Astrocyte (in vitro differentiated cells and primary cell): ENCODE measurements at places on chromosomes 6 and 20.

- no peaks in the 10 kb centered on the region for H3K27me3 ChIP-seq
- no peaks in the 10 kb centered on the region for H3K36me3 ChIP-seq
- no peak overlapping the region for H3K27ac ChIP-seq
- DNase-seq, result no peak
- H3K4me1 ChIP-seq, result peaks cover 3% of the 10 kb centered on the region
- H3K4me3 ChIP-seq, result no peak overlapping the region
These were observed 18.2 kb downstream of the TMEM244 start for GRCh38 chr6:129842881-129843409.

- H3K27me3 ChIP-seq, result no peaks in the 10 kb centered on the region
- peak; percentile 87 for DNase-seq
- H3K4me1 ChIP-seq, result peaks cover 48% of the 10 kb centered on the region
- no peak overlapping the region for H3K4me3 ChIP-seq
- no peaks in the 10 kb centered on the region for H3K36me3 ChIP-seq
- peak overlapping the region; percentile 84 for H3K27ac ChIP-seq
These were observed 1.8 kb upstream of the PRDM1 start for GRCh38 chr6:106084106-106084988.

DNA sequence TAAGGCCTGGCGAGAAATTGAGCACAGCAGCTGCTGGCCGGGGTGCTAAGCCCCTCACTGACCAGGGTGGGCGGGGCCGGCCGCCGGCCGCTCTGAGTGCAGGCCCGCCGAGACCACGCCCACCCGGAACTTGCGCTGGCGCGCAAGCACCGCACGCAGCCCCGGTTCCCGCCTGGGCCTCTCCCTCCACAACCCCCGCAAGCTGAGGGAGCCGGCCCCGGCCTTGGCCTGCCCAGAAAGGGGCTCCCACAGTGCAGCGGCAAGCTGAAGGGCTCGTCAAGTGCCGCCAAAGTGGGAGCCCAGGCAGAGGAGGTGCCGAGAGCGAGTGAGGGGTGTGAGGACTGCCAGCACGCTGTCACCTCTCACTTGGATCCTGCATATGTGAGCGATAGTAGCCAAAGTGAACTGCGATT is 251.2 kb downstream of the GJA1 start:
- no peak overlapping the region for H3K4me3 ChIP-seq
- no peaks in the 10 kb centered on the region for H3K27me3 ChIP-seq
- no peak for DNase-seq
- H3K27ac ChIP-seq, result no peak overlapping the region
- H3K4me1 ChIP-seq, result peaks cover 5% of the 10 kb centered on the region

DNA sequence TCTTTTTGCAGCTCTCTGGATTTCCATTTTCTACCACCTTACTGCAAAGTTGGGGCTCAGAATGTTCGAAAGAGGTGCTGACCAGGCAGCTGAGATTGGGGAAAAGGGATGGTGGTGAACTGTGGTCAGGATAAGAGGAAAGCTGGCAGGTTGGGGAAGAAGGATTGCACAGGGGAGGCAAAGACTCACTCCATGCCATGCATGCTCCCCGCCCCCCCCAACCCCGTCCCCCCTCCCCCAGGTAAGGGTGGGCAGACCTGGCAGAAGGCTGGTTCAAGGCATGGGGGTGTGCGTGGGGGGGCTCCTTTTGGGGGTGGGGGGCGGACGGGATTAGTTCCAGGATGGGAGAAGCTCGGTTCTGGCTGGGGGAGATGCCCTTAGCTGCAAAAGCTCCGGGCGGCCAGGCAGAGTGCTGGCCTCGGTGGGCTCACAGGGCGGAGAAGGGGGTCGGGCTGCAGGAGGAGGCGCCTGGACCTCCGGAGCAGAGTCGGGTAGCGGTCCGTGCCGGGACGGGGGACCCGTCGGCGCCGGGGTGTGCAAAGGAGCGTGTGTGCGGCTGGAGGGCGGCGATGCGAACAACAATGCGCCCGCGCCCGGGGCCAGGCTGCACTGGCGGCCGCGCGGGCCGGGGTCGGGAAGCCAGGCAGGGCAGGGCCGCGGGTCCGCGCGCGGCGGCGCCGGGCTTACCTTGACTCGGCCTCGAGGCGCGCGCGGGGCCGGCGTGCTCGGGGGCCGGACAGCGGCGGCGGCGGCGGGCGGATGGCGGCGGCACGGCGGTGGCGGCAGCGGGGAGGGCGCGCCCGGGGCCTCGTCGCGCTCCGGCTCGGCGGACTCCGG is 880 bp downstream of the ADNP start:
- H3K27me3 ChIP-seq, result no peaks in the 10 kb centered on the region
- no peak for DNase-seq
- peak overlapping the region; percentile 89 for H3K4me3 ChIP-seq
- H3K27ac ChIP-seq, result peak overlapping the region; percentile 93
- H3K4me1 ChIP-seq, result peaks cover 19% of the 10 kb centered on the region

GRCh38 chr6:12903246-12903645 is 186.7 kb downstream of the PHACTR1 start:
- no peak overlapping the region for H3K4me3 ChIP-seq
- no peaks in the 10 kb centered on the region for H3K36me3 ChIP-seq
- no peaks in the 10 kb centered on the region for H3K27me3 ChIP-seq
- no peaks in the 10 kb centered on the region for H3K4me1 ChIP-seq
- no peak for DNase-seq
- no peak overlapping the region for H3K27ac ChIP-seq

- no peak overlapping the region for H3K27ac ChIP-seq
- DNase-seq, result no peak
- H3K4me3 ChIP-seq, result no peak overlapping the region
- no peaks in the 10 kb centered on the region for H3K27me3 ChIP-seq
- no peaks in the 10 kb centered on the region for H3K4me1 ChIP-seq
These were observed 45.3 kb downstream of the DACT2 start for GRCh38 chr6:168274037-168274952.
